Cerebellar cortex (tissue), 1 donor: ENCODE measurements at places on chromosomes 16 and 17.

DNA sequence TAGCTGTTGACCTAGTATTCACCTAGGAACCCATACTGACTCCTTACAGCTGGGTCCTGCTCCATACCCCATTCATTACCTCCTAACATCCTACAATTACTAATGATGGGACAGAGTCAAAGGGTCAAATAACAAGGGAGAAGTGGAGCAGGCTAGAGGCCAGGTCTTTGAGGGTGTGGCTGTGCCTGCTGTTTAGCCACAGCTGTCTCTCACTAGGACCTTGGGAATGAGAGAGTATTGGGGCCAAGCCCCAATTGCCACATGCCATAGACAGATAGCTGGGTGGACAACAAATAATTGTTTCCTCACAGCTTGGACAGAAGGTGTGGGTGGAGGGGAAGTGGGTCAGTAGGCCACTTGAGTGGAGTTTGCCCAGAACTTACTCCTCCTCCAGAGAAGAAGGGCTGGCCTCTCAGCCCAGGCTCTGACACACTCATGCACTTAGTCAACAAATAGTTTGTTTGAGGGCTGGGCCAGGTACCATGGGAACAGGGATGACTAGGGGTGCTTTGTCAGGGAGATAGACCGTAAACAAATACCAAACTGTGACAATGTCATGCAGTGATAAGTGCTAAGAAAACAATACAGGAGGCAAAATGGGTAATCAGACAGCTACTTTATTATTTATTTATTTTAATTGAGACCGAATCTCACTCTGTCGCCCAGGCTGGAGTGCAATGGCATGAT is 10.2 kb upstream of the CENPT start:
- no peak for DNase-seq

GRCh38 chr17:31650756-31651520 is 208.1 kb downstream of the COPRS start:
- no peak for DNase-seq

GRCh38 chr17:37158290-37158689 is 209.5 kb downstream of the AATF start:
- no peak for DNase-seq

GRCh38 chr17:63780507-63780906 is 6.5 kb downstream of the DDX42 start:
- no peak for DNase-seq

- peak; percentile 43 for DNase-seq
Measured at GRCh38 chr17:59620518-59621259, 994 bp downstream of the CLTC start.
